ENCODE measurements at places on chromosomes 1 and 21.

DNA sequence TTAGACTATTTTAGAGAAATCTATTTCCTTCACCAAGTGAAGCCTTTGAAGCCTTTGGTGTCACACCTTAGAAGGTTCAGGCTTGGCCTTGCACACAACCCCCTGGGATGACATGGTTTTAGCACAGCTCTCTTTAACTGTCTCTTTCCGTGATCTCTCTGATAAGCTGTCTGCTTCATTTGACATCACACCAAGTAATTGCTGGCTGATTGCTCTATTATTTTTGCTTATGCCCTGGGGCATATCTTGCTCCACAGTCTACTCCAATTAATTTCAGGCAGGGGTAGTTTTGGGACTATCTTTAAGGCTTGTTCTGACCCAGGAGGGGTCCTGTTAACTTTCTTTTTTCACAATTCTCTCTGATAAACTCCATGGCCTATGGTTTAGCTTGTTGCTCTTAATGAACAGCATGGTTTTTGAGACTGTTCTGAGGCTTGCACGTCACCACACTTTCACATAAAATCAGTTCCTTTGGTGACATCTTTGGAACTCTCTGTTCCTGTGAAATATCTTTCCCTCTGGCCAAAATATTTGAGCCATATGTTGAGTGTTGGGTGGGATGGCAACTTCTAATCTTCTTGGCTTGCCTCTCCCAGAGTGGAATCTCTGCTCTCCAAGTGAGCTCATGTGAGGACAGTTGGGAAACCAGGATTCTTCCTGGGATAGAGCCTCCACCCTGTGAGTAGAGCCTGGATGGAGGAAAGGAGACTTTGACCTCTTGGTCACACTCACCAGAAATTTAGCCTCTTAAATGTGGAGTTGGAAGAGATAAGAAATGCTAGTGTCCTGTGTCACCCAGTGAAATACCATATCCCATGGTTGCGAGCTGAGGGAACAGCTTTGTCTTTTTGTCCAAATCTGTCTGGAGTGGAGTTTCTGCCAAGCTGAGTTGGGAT is 63.6 kb downstream of the MAP3K21 start:
- DNase-seq = no peak

DNA sequence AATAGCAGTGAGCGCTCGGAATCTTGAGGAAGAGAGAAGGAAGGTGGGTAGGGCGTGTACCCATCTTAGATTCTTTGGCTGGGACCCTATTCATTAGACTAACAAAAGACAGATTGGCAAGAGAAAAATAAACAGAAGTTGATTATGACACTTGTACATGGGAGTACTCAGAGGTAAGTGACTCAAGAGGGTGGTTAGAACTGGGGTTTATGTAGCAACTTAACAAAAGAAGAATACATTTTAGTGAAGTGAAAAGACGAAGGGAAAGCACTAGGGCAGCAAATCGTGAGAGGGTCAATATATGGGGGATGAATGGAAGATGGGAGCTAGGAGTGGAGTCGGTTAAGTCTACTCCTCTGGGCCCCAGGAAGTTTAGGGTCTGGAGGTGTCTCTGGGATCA is 25.8 kb upstream of the RCC2 start:
- no peak for DNase-seq

DNA sequence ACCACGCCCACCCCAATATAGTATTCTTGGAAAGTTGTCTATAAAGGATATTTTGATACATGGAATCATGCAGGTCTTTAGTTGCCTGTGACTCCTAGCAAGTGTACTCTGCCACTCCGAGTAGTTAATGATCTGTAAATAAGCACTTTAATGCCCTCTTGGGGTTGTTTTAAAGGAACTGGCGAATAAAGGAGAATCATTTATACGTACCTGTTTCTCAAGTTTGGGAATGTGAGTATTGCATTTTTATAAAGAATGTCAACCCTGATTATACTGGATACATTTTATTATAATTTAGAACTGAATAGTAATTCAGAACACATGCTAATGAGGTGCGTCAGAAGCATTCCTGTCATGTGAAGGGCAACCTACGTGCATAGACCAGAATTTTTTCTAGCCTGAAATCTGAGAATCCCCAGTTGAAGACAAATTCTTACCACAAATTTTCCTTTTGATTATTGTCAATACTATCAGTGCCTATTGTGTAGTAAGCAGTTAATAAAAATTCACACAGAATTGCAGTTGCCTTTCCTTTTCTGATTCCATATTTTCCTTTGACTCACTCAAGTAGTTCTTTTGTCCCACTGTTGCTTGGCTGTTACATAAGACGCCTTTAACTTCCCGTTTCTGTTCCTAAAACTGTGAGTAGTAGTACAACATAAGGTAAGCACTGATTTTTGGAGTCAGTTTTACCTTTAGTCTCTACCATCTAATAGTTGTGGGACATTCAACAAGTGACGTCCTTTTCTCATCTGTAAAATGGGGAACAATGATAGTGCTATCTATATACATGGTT is 5.1 kb downstream of the AHCYL1 start:
- no peak for DNase-seq

DNA sequence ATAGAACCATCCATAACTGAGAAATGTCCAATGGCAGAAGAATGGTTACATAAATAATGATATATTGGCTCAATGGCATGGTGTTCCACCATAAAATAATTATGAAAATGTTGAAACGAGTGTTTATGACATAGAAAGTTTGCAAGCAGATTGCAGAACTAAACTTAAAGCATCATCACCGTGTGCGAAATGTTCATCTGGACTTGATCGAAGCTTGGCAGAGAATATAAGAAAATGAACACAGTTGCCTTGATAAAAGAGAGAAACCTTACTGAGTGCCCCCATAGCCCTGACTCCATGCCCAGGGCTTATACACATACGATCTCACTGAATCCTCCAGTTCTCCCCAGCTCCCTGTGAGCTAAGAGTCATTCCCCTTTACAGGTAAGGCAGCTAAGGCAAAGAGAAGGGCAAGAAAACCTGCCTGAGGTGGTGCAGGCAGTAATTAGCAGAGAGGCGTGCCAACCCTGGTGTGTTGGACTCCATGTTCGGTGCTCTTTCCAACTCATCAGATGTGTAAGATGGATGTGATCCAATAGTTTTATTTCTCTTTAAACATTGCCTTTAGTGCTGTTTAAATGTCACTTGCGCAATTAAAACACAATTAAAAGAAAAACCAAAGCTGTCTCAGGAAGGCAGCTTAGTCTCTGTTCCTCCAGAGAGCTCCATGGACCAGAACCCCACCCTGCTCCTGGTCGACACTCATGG is 21.8 kb upstream of the SPOCD1 start:
- no peak for DNase-seq

GRCh38 chr1:2334883-2335534 is 56.3 kb downstream of the MORN1 start:
- DNase-seq = no peak

DNA sequence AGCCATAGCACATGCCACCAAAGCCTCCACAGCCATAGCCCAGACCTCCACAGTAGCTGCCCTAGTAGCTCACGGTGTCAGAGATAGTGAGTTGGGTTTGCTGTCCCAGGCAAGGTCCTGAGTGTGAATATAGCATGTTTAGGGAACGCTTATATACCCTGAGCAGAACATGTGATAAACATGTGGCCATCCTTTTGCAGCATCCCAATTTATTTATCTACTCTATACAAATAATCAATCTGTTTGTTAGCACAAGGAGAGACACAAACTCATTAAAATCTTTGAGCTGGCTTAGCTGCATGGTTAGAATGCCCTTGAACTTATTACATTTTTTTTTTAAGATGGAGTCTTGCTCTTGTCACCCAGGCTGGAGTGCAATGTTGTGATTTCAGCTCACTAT is at the start of gene KRTAP19-2:
Gene KRTAP19-2 (minus strand): TSS at position 101 of the 400 bp plus-strand sequence. CDS start 88 bp downstream, at position 13.
- DNase-seq = no peak

- no peak for DNase-seq
These were observed 705.4 kb upstream of the PTBP2 start for GRCh38 chr1:96016219-96016618.

- no peak for DNase-seq
These were observed 61.5 kb upstream of the KLHDC7A start for GRCh38 chr1:18419113-18419844.

- DNase-seq = no peak
These were observed 15.6 kb downstream of the PLXNA2 start for GRCh38 chr1:208228550-208228949.

DNA sequence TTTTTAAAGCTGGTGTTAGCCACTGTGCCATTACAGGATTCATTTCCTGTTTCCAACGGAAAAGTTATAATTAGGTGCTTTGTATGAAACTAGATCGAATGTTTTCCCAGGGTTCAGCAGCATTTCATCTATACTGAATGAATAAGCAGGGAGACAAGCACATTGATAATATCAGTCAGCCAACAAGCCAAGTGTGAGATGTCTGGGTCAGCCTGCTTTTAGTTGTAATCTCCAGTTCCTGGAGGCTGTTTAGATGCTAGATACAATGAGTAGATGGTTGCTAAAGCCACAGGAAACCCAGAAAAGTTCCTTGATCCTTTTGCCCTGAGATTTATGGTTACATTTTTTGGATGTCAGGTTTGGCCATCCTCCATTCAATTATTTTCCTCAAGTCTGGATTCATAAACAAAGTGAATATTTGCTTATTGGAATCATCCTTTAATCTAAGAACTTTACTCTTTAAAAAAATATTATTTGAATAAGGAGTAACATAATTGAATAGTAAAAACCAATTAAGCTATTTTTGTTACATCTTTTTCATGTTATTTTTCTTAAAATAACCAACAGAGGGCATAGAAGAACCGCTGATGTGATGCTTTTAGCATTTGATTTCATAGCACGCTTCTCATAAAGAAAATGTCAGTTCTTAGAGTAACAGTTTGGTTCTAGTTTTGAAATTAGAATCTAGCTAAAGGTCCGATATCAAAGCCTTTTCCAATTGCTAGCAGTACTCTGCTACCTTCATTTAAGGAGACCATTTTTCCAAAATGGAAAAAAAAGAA is 76.6 kb downstream of the HSPA13 start:
- DNase-seq = no peak

GRCh38 chr1:31640964-31641363 is 3.7 kb downstream of the PEF1 start:
- no peak for DNase-seq

Measured in activated gamma-delta T cell (primary cell).